ENCODE measurements at places on chromosomes 12 and 14. TPM values are rescaled to one million over a fixed set of nuclear protein-coding genes. Genes with fewer than 3 reads are reported as not detected.

The EIF2S3B gene
- 16.2 TPM for total RNA-seq

The KCNH5 gene
- 0.09 TPM for total RNA-seq

The ASPG gene
- total RNA-seq, result not detected

The B3GNT4 gene
- total RNA-seq, result 0.09 TPM

The MYH6 gene
- not detected for total RNA-seq

The MYH7 gene
- not detected for total RNA-seq
